ENCODE measurements at places on chromosomes 6 and 20.

DNA sequence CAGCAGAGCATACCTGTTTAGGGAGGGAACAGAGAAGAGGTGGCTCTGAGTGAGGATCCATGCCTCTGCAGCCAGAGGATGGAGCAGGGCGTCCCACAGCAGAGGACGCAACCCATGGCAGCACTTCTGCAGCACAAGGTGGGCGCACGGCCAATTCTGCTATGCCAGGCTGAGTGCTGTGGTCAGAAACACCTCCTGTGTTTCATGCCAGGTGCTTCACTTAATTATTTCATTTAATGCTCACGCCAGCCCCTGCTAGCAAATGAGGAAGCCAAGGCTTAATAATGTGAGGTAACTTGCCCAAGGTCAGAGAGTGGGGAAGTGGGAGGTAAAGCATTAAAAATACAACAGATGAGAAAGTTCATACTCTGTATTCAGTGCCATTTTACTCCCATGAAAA, 68.5 kb upstream of the PTGIS start:
- no peak for DNase-seq

DNA sequence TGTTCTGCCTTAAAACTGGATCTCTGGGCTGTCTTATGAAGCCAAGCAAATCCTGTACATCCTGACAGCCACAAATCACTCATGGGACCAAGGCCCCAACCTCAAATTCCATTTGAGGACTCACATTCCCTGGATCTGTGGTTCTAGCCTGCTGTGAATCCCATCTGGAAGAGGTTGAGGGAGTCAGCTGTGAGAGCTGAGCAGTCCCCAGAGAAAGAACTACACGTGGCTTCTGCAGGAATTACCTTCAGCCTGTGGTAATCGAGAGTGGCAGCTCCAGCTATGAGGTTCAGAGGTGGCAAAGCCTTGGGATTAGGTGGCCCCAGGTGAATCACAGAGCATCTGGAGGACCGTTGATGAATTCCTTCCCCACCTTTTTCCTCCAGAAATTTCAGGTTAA, 245.2 kb downstream of the SLC24A3 start:
- DNase-seq: no peak

DNA sequence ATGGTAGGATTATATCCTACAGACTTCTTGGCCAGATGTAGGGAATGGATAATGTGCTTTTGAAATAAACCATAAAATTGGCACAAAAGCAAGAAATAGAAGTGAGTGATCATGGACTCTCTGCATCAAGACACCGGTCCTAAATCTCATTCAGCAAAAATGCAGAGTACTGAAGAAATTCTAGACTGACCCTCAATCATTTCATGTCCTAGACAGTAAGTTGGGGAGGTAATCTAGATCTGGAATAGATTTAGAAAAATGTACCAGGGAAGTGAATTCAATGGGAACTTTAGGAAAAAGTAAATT, 69.7 kb upstream of the ADTRP start:
- no peak for DNase-seq

GRCh38 chr6:141403827-141404226, 728.9 kb upstream of the GJE1 start:
- DNase-seq: no peak

- no peak for DNase-seq
Observed at GRCh38 chr6:36976509-36976908, 9.5 kb downstream of the MTCH1 start.

GRCh38 chr6:97557355-97557754, 274.3 kb upstream of the MMS22L start:
- DNase-seq: no peak

GRCh38 chr6:82362144-82362543, 1.5 kb upstream of the TPBG start:
- DNase-seq: no peak

GRCh38 chr20:16025084-16025483, 548.2 kb downstream of the KIF16B start:
- DNase-seq: no peak

GRCh38 chr20:62644802-62645496, 2.6 kb downstream of the SLCO4A1 start:
- no peak for DNase-seq

GRCh38 chr20:29318871-29319461, 1938.5 kb upstream of the DEFB115 start:
- DNase-seq: no peak

GRCh38 chr20:11193241-11193640, 519.4 kb upstream of the JAG1 start:
- DNase-seq: no peak

DNA sequence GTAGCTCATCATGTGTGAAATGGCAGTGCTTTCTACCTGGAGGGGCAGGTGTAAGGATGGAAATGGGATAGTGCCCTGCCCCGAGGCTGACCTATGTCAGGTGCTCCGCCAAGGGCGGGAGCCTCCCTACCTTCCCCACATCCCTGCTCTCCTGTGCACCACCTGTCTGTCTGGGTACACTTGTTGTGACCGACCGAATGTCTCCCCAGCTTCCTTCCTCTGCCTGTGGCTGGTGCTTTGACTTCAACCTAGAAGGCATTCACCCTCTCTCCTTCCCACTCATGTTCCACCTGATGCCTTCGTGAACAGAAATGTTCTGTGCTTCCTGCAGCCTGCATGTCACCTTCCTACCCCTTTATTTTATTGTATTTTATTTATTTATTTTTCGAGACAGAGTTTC, 114.8 kb downstream of the SCML4 start:
- DNase-seq: no peak

DNA sequence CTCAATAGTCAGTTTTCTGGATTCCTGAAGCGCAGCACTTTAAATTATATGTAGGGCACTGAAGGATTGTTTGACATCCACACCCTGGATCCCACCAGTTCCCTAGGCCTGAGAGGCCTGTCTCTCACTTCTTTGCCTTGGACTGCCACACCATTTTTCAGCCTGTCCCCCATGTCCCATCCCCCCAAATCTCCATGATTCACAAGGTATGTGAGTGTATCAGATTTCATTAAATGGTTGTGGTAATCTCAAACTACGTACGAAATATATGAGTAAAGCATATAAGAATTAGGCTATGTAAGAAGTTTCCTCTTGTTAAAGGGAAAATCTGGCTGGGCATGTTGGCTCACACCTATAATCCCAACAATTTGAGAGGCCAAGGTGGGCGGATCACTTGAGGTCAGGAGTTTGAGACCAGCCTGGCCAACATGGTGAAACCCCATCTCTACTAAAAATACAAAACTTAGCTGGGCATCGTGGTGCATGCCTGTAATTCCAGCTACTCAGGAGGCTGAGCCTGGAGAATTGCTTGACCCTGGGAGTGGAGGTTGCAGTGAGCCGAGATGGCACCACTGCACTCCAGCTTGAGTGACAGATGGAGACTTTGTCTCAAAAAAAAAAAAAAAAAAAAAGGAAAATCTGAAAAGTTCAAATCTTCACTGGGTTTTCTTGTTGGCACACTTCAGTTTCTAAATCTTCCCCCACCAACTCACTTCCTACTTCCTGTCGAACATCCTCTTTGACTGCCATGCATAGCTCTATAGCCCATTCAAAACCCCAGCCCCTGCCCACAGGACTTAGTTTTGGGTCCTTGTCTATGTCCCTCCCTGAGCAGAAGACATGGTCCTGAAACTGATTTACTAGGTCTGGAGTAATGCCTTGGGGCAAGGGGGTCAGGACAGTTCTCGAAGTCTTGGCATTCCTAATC, 97.3 kb upstream of the SHLD1 start:
- no peak for DNase-seq

DNA sequence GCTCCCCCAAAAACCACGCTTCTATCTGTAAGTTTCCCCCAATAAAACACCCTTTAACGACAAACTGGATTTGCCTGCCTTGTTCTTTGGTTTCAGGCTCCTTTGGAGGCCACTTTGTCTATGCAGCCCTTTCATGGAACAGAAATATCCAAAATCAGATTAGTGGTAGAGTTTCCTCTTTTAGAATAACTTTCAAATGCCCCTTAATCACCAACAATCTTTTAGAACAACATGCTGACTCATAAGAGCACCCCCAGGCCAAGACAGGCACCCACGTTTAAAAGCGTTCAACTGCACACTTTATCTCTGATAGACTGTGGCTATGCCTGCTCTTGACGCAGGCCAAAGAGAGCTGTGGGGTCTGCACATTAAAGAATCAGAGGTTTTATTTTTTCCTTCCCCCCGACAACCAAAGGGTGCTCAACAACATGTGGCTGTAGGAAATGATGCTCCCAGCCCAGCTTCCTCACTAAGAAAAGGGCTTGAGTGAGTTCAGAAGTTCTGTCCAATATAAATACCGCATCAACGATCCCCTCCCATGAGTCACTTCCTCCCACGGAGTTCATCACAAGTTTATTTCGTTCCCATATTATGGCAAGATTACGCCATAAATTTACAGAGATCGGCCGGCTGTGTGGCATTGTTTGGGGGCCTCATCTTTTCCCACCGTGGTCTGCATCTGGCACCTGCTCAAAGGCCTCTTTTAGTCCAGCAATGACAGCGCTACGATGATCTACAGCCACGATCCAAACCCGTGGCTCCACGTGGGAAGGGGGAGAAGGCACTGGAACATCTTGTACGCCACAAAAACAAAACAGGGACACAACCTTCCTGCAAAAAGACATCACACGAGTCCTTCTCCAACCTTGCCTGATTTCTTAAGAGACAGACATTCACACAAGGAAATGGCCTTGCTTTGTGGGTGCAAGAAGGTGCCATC, 88.8 kb upstream of the NFATC2 start:
- DNase-seq: peak; percentile 55

DNA sequence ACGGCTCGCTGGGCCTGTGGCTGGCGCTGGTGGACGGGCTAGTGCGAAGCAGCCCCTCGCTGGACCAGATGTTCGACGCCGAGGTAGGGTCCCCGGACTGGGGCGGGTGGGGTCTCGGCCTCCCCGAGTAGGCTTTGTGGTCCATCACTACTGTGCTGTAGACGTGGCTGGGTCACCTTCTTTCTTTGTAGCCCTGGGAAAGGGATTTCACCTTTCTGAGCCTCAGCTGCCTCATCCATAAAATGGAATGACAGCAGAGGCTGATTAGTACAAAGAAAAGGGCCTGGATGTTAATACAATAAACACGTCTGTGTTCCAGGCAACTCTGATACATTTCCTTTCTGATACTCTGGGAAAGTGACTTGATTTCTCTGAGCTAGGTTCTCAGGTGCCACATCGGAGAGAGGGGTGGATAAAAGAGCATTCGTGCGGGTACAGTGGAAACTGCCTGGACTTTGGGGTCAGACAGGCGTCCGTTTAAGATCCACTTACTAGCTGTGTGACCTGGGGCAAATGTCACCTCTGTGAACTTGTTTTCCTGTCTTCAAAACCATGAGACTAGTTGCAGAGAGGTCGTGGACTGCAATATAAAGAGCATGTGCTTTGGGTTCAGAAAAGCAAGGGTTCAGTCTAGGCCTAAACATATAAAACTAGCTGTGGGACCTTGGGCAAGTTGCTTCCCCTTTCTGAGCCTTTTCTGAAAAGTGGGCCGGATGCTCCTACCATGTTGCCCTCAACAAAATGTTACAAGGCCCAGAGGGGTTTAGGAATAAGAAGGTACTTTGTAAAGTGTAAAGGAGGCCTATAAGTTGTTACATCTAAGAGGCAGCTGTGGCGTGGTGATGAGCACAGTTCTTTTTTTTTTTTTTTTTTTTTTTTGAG, 896 bp downstream of the SYS1 start:
- DNase-seq: no peak

DNA sequence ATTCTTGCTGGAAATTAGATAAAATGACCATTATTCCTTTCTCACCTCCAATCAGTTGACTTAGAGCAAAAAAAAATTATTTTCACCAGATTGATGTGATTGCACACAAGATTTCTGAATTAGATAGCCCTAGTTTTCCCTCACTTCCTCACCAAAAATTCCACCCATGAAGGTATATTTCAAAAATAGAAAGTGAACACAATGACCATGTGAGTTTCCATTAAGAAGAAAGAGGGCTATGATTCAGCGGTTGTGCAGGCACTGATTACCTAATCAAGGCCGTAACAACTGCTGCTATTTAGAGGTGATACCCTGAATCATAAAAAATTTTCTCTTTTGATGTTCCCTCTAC, 19.5 kb upstream of the RALGAPA2 start:
- no peak for DNase-seq

DNA sequence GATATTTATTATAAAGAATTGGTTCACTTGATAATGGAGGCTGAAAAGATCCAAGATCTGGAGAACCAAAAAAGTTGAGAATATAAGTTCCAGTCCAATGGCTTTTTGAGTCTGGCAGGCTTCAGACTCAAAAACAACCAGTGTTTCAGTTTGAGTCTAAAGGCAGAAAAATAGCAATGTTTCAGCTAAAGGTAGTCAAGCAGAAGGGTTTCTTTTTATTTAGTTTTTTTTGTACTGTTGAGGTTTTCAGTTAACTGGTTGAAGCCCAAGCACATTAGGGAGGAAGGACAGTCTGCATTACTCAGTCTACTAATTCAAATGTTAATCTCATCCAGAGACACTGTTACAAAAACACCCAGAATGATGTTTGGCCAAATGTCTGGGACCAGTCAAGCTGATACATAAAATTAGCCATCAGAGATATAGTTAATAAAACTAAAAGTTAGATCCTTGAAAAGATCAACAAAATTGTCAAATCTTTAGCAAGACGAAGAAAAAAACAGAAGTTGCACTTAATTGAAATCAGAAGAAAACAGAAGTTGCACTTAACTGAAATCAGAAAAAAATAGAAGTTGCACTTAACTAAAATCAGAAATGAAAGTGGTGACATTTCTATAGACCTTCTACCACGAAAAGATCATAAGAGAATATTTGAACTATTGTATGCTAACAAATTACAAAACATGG, 980.3 kb upstream of the FLRT3 start:
- no peak for DNase-seq

GRCh38 chr6:47137073-47137472, 94.9 kb upstream of the ADGRF1 start:
- DNase-seq: no peak

- no peak for DNase-seq
Observed at GRCh38 chr6:40794586-40794985, 207.4 kb upstream of the LRFN2 start.

GRCh38 chr20:24095756-24096155, 107.2 kb upstream of the GGTLC1 start:
- DNase-seq: no peak

DNA sequence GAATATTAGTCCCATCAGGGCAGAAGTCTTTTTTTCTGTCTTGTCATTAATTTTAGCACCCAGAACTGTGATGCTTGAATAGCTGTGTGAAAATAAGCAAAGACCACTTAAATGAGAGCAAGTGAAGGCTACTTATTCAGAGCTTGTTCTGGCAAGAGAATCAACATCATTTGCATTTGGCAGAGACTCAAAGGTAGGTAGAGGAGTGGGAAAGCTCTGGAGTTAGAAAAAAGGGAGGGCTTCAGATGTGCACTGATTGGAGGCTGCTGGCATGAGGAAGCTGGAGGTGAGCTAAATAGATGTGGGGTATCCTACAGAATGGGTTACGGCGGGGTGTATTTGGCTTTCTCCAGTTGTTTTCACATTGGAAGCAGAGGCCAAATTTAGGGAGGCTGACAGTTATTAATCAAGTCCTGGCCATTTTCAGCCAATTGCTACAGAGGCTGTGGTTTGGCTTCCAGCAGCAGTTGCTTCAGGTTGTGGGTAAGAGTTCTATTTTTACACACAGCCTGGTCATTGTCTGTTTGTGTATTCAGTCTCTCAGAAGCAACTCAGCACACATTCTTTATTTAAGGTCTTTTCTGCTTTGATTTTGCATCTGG, 254.3 kb downstream of the BTBD3 start:
- DNase-seq: no peak

- no peak for DNase-seq
Observed at GRCh38 chr6:137155830-137156229, 17.6 kb downstream of the IL22RA2 start.

GRCh38 chr6:16132909-16133308, 4.0 kb downstream of the MYLIP start:
- DNase-seq: no peak

GRCh38 chr6:44514576-44515193, 127.2 kb downstream of the CDC5L start:
- DNase-seq: no peak

- no peak for DNase-seq
Observed at GRCh38 chr20:62387219-62387913, 463 bp downstream of the RPS21 start.

Data from thoracic aorta (tissue), 2 donors.